Activated CD4-positive, alpha-beta T cell treated with anti-CD3 and anti-CD28 coated beads, Interleukin-2, amount 10 ng/mL, durations not matched to agents 24 days and 14 days (primary cell): ENCODE measurements at places on chromosomes 16 and 17. TPM values are rescaled to one million over a fixed set of nuclear protein-coding genes. Genes with fewer than 3 reads are reported as not detected.

Gene MYL4
- not detected in 2 replicates for total RNA-seq

Gene SHBG
- total RNA-seq, result not detected in 2 replicates

GRCh38 chr16:11783319-11784037 lies 13.6 kb downstream of the ZC3H7A start:
- DNase-seq, result peak; percentile 89

DNA sequence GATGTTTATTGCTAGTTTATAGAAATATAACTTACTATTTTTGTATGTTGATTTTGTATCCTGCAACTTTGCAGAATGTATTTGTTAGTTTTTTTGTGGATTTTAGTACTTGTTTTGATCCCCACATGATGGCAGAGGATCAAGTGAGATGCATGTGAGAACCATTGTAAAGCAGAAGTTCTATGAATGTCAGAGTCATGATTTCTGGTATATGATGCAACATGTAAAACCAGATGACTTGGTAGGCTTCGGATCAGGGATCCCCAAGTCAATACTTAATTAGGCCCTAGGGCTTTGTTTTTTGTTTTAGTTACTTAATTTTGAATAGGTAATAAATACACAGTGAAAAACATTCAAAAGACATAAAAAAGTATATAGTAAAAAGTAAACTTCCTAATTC lies 45.8 kb downstream of the ESRP2 start:
- DNase-seq, result no peak

DNA sequence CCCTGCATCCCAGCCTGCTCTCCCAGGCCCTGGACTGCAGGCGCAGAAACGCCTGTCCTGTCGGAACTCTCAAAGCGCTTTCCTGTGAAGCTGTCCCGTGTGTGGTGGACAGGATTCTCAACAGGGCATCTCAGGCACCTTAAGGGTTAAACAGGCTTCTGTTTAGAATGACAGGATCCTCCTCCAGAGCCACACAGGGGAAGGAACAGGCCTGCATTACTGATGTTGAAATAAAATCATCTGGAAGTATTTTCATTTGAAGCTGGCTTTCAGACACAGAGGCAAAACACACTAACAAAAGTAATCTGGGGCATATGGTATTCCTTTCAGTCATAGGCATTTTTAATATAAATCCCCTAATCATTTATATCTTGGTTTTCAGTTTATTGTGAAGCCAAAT lies 7.4 kb downstream of the HS3ST3A1 start:
- DNase-seq, result no peak

- DNase-seq, result no peak
Observed at GRCh38 chr17:74028354-74029116, 174.9 kb upstream of the RPL38 start.

GRCh38 chr16:84199861-84200260 lies 8.9 kb downstream of the ADAD2 start:
- no peak for DNase-seq
